ENCODE measurements at places on chromosomes 6 and 20. TPM values are rescaled to one million over a fixed set of nuclear protein-coding genes. Genes with fewer than 3 reads are reported as not detected.

ACSS1 gene
- total RNA-seq, result 11.8 TPM

BPI gene
- total RNA-seq, result not detected

SLC22A7 gene
- not detected for total RNA-seq

RAB23 gene
- total RNA-seq, result 8.2 TPM

PRR18 gene
- not detected for total RNA-seq

HSPA1L gene
- total RNA-seq, result 1.2 TPM

CASS4 gene
- total RNA-seq, result 0.03 TPM

COL12A1 gene
- total RNA-seq, result 5.5 TPM

HTR1E gene
- total RNA-seq, result not detected

LHFPL5 gene
- not detected for total RNA-seq

MMP24 gene
- 20.6 TPM for total RNA-seq

PNLDC1 gene
- total RNA-seq, result not detected

EYS gene
- 0.02 TPM for total RNA-seq

FOXQ1 gene
- total RNA-seq, result 3.5 TPM

PRRC2A gene
- 85.2 TPM for total RNA-seq

BPIFA2 gene
- not detected for total RNA-seq

SLC16A10 gene
- total RNA-seq, result 0.35 TPM

SRF gene
- 18.7 TPM for total RNA-seq

MAP7 gene
- 32.5 TPM for total RNA-seq

MUC21 gene
- total RNA-seq, result not detected

EDN1 gene
- 41.0 TPM for total RNA-seq

GPR63 gene
- total RNA-seq, result 0.64 TPM

RSPO3 gene
- 86.4 TPM for total RNA-seq

KHDC1L gene
- 0.51 TPM for total RNA-seq

COL20A1 gene
- total RNA-seq, result 1.8 TPM

EPPIN gene
- total RNA-seq, result not detected

SLC18B1 gene
- 5.3 TPM for total RNA-seq

LGSN gene
- 3.8 TPM for total RNA-seq

ID1 gene
- total RNA-seq, result 288 TPM

FLRT3 gene
- total RNA-seq, result 1.8 TPM

FUT9 gene
- total RNA-seq, result not detected

TRIM38 gene
- total RNA-seq, result 1.8 TPM

HFE gene
- total RNA-seq, result 11.7 TPM

ZNF311 gene
- 0.14 TPM for total RNA-seq
